ENCODE measurements at places on chromosomes 16 and 17.

DNA sequence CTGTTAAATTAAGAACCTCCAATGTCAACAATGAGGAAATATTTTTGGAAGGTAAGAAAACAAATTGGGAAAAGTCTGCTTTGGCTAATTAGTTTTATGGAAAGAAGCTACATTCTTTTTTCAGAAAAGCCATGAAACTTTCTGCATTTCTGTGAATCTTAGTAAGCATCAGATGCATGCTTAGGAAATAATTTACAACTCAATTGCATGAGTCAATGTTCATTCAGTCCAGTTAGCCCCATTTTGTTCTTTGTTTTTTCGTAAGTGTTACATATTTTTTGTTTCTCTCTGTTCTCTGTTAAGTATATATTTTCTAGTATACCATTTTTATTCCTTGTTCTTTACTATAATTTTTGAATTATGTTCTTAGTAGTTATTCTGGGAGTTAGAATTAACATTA, 195.2 kb upstream of the KIF2B start:
- DNase-seq, result no peak

DNA sequence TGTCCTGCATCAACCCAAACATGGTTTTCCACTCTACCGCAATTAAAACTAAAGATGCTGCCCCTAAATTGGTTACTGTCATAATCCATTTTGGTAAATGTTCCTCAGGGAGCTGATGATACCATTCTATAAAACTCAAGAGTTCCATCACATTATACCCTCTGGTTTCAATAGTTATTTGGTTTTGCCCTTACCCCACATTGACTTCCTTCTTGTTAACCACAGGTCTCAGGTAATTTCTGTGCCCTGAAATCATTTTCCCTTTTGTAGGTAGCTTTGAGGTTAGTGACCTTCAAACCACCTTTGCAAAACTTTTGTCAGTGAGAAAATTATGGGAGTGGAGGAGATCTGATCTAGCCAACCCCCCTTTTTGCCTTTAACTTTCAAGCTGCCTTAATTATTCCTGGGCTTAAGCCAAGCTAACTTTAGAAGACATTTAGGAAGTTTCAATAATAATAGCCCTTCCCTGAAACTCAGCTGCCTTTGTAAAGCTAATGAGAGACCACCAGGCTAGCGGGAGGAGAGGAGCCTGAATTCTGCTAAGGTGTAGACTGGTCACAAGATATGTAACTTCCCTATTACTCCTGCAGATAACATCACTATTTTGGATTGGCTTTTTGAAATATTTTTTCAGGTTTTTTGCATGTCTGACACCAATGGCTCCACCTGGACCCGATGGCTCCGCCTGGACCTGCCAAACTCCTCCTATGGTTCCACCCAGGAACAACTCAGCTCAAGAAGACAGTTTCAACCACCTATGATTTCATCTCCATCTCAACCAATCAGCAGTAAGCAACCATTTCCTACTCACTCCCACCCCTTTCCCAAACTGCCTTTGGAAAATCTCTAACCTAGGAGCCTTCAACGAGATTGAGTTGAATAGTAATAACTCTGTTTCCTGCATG, 224.9 kb downstream of the HS3ST3B1 start:
- DNase-seq, result no peak

DNA sequence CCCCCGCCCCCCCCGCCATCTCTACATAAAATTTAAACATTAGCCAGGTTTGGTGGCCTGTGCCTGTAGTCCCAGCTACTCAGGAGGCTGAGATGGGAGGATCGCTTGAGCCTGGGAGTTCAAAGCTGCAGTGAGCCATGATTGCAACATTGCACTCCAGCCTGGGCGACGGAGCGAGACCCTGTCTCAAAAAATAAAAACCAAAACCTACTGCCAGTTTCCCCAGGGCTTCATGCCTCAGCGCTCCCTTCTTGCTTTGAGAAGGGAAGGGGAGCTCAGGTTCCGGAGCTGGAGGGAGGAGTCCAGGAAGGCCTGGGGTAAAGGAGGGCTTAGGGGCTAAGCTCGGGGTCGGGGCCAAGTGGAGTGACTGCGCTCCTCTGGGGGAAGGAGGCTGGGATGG, 20.5 kb downstream of the PLCD3 start:
- DNase-seq, result no peak

GRCh38 chr17:7858522-7858810, 663 bp downstream of the CYB5D1 start:
- no peak for DNase-seq

GRCh38 chr17:2853283-2854142, 57.3 kb downstream of the RAP1GAP2 start:
- DNase-seq, result peak; percentile 59

GRCh38 chr16:62720651-62721050, 684.4 kb upstream of the CDH8 start:
- DNase-seq, result no peak

DNA sequence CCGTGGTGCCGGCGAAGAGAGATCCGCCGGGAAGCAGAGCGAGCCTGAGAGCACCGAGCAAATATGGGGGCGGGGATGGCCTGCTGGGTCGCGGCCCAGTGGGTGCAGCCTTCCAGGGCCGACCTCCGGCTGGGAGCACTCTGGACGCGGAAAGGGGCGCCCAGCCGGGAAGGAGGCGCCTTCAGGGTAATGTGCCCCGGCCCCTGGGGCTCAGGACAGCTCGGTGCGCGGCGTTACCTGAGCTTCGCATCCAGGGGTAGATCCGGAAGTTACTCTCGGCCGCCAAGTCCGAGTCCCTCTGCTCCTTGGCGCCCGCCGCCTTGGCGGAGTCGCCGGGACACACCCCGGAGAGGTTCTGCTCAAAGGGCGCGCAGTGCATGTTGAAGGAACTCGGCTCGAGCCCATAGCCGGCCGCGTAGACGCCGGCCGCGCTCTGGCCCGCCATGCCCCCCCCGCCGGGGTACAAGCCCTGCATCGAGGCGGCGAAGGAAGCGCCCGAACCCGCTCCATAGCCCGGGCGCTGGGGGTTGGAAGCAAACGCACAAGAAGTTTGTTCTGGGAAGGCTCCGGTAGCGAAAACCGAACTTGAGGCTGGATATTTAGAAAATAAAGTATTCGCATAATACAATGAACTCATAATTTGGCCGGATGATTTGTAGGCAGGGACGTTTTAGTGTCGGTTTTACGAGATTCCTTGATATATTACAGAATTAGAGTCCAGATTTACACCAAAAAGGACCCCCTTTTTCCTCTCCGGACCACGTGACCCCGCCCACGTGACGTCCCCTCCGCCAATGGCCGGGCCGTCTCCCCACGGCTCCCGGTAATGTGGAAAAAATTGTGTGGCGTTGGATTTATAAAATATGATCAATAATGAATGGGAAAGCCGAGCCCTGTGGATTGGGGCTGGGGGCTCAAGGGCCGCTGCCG, at the start of gene HOXB7:
Gene HOXB7 (minus strand): TSS at position 736 of the 930 bp plus-strand sequence. CDS start 99 bp downstream, at position 637.
- peak; percentile 77 for DNase-seq

- DNase-seq, result no peak
Observed at GRCh38 chr16:87367529-87367928, 16.0 kb downstream of the FBXO31 start.

- no peak for DNase-seq
Observed at GRCh38 chr16:11735787-11736186, 6.9 kb downstream of the TXNDC11 start.

DNA sequence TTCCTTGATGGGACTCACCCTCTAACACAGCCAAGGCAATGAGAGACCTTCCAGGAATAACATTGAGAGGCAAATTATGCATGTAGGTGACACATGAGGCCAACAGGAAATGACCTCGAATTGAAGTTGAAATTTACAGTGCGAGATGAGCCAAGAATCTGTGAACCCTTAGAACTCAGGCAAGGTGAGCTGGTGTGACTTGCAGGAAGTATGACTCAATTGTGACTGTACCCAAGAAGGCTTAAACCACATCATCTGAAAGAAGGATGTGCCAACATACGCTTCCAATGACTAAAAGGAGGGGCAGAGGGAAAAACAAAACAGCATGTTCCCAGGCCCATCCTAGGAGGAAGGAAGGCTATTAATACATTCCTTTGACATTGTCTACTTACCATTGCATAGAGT, 44.8 kb downstream of the PITPNC1 start:
- DNase-seq, result no peak

- DNase-seq, result no peak
Observed at GRCh38 chr17:79203657-79204056, 129.0 kb downstream of the ENGASE start.

GRCh38 chr16:28986492-28986891, 1.6 kb downstream of the LAT start:
- DNase-seq, result peak; percentile 59

DNA sequence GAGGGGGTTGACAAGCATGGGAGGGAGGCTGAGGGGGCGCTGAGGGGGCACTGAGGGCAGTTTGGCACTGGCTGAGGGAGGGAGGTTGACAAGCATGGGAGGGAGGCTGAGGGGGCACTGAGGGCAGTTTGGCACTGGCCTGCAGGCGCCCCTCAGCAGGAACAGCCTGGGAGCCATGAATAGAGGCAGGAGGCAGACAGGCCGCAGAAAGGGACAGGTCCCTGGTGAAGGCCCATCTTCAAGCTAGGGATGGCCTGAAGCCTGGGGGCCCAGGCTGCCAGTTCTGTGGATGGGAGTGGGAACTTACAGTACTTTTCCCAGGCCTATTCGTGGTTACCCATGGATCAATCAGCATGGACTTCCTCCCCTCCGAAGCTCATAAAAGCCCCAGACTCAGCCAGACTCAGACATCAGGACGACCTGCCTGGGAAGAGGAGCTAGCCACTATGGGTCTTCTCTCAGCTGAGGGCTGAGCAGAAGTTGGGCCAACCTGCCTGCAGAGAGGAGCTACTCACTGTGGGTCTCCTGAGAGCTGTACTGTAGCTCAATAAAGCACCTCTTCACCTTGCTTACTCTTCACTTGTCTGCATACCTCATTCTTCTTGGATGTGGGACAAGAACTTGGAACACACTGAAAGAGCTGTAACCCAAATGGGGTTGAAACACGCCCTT, 72.8 kb upstream of the BRD7 start:
- DNase-seq, result no peak

GRCh38 chr16:65218348-65218747, 96.5 kb upstream of the CDH11 start:
- no peak for DNase-seq

GRCh38 chr16:23071196-23072083, 77.8 kb downstream of the USP31 start:
- no peak for DNase-seq

- DNase-seq, result no peak
Observed at GRCh38 chr17:82277851-82278250, 4.4 kb upstream of the CSNK1D start.

- no peak for DNase-seq
Observed at GRCh38 chr17:17351356-17351891, 48.3 kb downstream of the NT5M start.

- peak; percentile 55 for DNase-seq
Observed at GRCh38 chr17:49523706-49524472, 28.8 kb downstream of the NGFR start.

- DNase-seq, result no peak
Observed at GRCh38 chr17:9272501-9273200, 251.3 kb downstream of the NTN1 start.

Data from activated T-cell treated with anti-CD3 and anti-CD28 coated beads, Interleukin-2, amount 50 U/mL, for 24 hours (primary cell).